ENCODE measurements at places on chromosomes 6 and 20. TPM values are rescaled to one million over a fixed set of nuclear protein-coding genes. Genes with fewer than 3 reads are reported as not detected.

DNA sequence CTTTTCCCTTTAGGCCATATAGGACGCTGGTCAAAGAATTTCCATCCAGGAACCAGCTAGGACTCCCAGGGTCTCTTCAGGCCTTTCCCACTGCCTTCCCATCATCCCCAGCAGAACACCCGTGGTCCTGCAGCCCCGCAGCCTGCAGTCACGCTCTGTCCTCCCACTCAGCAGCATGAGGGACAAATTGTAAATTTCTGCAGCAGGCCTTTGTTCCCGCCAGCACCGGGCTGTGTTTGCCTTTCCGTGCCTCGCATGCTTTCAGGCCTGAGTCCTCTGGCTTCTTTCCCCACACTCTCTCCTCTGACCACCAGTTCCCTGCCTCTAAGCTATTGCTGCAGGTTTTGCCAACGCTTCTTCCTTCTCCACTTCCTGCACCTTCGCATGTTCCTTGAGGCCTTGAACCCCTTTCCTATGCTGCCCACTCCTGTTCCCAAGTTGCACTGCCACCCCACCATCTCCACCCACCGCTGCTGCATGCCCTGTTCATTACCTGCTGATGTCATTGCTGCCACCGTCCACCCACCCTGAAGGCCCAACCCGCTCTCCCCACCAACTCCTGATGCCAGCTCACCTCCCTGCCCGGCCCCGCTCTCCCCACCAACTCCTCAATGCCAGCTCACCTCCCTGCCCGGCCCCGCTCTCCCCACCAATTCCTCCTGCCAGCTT, 49.8 kb downstream of the RNASET2 start:
- DNase-seq, result no peak

GRCh38 chr6:63066055-63066704, 145.1 kb upstream of the FKBP1C start:
- DNase-seq, result no peak

DNA sequence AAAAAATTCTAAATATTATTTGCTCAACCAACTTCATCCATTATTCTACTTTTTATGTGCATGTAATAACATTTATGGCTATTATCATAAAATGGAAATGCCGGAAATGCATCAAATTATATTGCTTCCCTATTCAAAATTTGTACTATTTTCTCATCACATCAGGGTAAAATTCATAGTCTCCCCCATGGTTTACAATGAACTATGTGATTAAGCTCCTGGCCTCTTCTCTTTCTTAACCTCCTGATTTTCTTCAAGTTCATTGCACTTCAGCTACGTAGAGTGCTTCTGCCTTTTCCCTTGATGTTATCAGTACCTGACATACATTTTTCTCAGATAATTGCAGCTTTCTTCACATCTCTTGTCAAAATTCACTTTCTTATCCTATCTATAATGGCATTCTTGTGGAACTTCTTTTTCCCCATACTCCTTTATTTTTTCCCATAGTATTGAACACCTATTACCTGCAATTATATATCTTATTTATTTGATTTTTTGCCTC, 699.1 kb upstream of the ADGRB3 start:
- no peak for DNase-seq

DNA sequence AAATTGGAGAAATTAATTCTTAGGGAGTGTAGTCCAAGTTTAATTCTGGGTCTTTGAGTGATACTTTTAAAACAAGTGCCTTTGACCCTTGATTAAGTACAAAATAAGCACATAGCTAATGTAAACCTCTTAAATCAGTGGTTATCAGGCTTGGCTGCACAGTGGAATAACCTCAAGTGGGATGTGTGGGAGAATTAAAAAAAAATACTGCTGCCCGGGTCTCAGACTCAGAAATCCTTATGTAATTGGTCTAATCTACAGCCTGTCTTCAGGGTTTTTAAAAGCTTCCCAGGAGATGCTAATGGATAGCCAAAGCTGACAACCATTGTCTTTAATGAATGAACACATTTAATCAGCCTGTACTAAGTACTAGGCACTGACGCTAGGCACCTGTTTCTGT, 28.5 kb upstream of the TMEM14A start:
- no peak for DNase-seq

- no peak for DNase-seq
Measured at GRCh38 chr20:56989516-56989915, 276.9 kb downstream of the BMP7 start.

GRCh38 chr6:136365776-136366354, 76.2 kb upstream of the BCLAF1 start:
- peak; percentile 59 for DNase-seq

LATS1 gene
- total RNA-seq, result 54.0 TPM

LY6G6C gene
- total RNA-seq, result not detected

DNA sequence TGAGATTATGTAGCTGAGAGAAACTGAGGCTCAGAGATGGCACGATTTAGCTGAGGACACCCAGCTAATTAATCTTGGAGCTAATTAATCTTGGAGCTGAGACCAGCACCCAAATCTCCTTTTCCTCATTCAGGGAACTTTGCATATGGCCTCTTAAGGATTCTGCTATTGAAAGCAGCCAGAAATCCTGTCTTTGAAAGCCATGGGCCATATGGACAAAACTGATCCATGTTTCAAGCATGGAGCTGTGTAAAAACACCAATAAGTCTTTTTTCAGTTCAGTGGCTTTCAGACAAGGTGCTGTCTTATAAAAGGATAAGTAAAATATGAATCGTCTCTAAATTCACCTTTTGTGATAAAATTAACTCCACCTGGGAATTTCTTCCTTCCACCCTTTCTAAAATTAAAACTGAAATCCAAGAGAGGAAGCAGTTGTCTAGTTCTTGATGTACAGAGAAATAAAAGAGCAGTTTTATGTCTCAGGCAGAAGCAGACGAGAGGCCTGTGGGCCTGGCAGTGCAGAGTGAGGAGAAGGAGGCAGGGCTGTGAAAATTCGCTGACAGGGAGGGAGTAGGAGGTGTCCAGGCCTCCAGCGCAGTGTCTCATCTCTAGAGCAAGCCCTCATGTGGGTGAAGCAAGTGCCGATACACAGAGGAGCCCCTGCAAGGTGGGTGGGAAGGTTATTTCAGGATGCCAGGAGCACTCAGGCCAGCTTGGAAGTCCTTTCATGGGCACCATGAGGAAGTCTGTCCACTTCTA, 266.9 kb downstream of the UST start:
- DNase-seq, result no peak

DSP gene
- not detected for total RNA-seq

C6orf163 gene
- 11.8 TPM for total RNA-seq

DNA sequence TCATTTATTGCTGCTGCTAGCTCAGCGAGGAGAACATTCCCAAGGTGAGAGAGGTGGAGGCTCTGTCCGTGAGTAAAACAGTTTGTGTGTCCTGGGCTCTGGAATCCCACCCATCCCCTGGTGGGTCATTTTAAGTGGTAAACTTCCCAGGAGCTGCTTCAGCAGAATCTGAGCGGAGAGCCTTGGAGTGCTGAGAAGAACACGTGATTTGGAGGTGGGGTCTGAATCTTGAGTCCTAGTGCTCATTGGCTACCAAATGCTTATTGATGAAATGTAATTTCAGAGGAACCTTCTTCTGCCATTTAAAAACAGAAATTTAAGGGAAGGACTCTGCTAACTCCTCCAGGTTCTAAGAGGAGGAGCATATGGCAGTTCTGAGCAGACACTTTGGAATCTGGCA, 132.4 kb downstream of the CDH26 start:
- DNase-seq, result no peak

C6orf132 gene
- 0.05 TPM for total RNA-seq

GRCh38 chr6:148884461-148884860, 137.6 kb downstream of the UST start:
- DNase-seq, result peak; percentile 59
